ENCODE measurements at places on chromosomes 5 and 9. TPM values are rescaled to one million over a fixed set of nuclear protein-coding genes. Genes with fewer than 3 reads are reported as not detected.

DNA sequence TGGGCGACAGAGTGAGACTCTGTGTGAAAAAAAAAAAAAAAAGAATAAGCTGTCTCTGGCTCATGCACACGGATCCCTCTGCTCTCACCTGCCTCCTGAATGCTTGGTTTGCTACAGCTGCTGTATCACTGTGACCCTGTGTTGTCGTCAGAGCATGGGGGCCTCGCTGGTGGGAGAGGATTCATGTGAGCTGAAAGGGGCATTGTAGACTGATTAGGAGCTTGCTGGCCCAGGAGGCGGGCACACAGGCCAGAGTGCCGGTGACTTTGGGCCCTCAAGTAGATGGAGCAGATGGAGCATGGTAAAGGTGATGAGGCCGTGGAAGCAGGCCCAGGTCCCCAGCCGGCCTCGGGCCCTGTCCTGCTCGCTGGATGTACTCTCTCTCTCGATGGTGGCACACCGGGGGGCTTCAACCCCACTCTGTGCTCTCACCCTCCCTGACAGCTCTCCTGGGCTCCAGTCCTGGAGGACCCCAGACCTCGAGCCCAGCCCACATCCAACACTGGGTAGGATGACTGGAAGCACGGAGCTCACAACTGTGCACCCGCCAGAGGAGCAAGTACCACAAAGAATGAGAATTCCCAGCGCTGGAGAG, 7.1 kb downstream of the FLT4 start:
- H3K4me1 ChIP-seq = peaks cover 15% of the 10 kb centered on the region
- H3K27ac ChIP-seq = no peak overlapping the region
- DNase-seq = no peak
- no peak overlapping the region for H3K4me3 ChIP-seq
- peaks cover 11% of the 10 kb centered on the region for H3K27me3 ChIP-seq

The F12 gene
- total RNA-seq = not detected

GRCh38 chr9:31637861-31638260, 746.6 kb upstream of the ACO1 start:
- H3K36me3 ChIP-seq = no peaks in the 10 kb centered on the region
- no peaks in the 10 kb centered on the region for H3K27me3 ChIP-seq
- no peaks in the 10 kb centered on the region for H3K4me1 ChIP-seq
- no peak overlapping the region for H3K27ac ChIP-seq

GRCh38 chr5:82340799-82341198, 62.6 kb upstream of the RPS23 start:
- no peaks in the 10 kb centered on the region for H3K27me3 ChIP-seq
- H3K27ac ChIP-seq = no peak overlapping the region
- H3K4me1 ChIP-seq = peaks cover 29% of the 10 kb centered on the region
- DNase-seq = no peak
- no peaks in the 10 kb centered on the region for H3K36me3 ChIP-seq

- peaks cover 44% of the 10 kb centered on the region for H3K4me1 ChIP-seq
- no peak overlapping the region for H3K27ac ChIP-seq
- DNase-seq = no peak
- H3K36me3 ChIP-seq = no peaks in the 10 kb centered on the region
These were observed 311.5 kb upstream of the MPDZ start for GRCh38 chr9:13590996-13591395.

DNA sequence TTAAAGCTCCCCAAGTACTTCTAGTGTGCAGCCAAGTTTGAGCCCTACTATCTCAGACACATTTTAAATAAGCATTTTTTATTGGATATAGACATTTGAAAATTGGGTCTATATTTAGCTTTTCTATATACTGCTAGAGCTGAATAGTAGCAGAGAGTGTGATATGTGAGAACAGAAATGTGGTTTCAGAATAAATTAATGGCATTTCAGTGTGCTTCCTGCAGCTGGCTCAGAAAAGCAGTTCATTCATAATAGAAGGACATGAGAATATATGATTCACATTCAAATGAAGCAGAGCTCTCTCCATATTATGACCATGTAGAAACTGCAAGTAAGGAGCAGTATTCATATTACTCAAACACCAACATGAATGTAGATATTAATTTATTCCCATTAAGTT, 464.0 kb downstream of the PTPRD start:
- H3K27me3 ChIP-seq = no peaks in the 10 kb centered on the region
- no peak overlapping the region for H3K4me3 ChIP-seq
- no peaks in the 10 kb centered on the region for H3K4me1 ChIP-seq
- H3K27ac ChIP-seq = no peak overlapping the region

The GRM6 gene
- total RNA-seq = not detected
